ENCODE measurements at places on chromosomes 5 and 9.

DNA sequence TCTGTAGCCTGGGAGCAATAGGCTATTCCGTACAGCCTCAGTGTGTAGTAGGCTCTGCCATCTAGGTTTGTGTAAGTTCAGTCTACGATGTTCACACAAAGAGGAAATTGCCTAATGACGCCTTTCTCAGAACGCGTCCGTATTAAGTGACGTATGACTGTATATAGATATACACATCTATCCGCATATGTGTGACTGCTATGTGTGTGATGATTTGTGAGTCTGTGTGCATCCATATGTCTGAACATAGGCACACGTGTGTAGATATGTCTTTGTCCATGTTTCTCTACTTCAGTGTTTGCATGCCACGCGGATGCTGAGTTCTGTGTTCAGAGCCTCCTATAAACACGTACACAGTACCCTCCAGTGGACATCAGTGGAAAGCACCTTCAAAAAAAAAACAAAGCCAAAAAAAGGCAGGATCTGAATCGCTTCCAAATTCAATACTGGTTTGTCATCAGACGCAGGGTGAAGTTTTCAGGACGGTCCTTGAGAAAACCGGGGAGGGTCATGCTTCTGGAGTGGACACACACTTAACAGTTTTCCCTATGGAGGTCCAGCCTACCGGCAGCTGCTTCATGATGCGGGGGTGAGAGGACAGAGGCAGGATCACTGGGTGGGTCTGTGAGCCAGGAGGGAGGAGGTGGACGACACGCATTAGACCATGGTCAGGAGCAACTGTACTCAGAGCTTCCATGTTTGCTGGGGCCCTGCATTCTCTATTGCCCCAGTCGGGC is 29.5 kb upstream of the ALDH1B1 start:
- DNase-seq: no peak

- no peak for DNase-seq
Observed at GRCh38 chr5:2909035-2909434, 157.6 kb upstream of the IRX2 start.

DNA sequence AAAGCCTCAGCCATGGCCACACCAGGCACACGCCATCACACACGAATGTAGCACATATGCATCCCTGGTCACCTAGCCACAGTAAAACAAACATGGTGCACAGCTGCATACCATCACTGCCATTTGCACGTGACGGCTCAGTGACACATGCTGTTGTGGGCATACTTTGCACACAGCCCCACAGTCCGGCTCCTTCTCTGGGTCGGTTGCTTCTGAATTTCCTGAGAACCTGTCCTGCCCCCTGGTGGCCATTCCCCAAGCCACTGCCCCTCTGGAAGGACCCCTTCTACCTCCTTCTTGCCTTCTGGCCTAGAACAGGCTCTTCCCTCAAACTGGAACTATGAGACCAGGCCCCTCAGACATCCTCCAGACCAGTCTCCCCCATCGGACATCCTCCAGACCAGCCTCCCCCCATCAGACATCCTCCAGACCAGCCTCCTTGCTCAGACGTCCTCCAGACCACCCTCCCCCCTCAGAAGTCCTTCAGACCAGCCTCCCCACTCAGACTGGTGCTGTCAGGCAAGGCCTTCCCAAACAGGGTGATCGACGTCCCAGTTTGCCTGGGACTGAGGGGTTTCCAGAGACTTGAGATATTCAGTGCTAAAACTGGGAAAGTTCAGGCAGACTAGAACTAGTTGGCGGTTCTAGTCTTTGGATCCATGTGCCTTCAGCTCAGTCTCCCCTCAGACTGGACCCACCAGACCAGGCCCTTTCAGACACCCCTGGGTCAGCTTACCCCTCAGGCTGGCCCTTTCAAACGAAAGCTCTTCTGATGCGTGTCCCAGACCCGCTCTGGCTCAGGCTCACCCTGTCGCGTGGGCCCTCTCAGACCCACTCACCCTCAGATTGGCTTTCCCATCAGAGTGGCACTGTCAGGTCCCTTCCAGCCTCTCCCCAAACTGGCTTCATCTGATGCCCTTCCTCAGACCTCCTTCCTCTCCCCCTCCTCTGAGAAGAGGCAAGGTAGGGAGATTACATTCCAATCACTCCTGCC is 24.3 kb upstream of the ENHO start:
- no peak for DNase-seq

GRCh38 chr9:131239161-131239975 is 36.9 kb downstream of the FAM78A start:
- DNase-seq: no peak

- no peak for DNase-seq
Observed at GRCh38 chr5:16542236-16542635, 74.6 kb downstream of the RETREG1 start.

GRCh38 chr9:130689937-130690700 is 3.5 kb upstream of the EXOSC2 start:
- DNase-seq: no peak

GRCh38 chr9:93661591-93661990 is 85.2 kb downstream of the PHF2 start:
- DNase-seq: no peak

- DNase-seq: no peak
Observed at GRCh38 chr9:79353856-79354520, 217.8 kb upstream of the TLE4 start.

- DNase-seq: no peak
Observed at GRCh38 chr5:119161430-119161829, 90.5 kb downstream of the DMXL1 start.

GRCh38 chr5:96187309-96188027 is 225.8 kb upstream of the ELL2 start:
- DNase-seq: no peak

- no peak for DNase-seq
Observed at GRCh38 chr5:72692651-72693442, 123.6 kb upstream of the TNPO1 start.

DNA sequence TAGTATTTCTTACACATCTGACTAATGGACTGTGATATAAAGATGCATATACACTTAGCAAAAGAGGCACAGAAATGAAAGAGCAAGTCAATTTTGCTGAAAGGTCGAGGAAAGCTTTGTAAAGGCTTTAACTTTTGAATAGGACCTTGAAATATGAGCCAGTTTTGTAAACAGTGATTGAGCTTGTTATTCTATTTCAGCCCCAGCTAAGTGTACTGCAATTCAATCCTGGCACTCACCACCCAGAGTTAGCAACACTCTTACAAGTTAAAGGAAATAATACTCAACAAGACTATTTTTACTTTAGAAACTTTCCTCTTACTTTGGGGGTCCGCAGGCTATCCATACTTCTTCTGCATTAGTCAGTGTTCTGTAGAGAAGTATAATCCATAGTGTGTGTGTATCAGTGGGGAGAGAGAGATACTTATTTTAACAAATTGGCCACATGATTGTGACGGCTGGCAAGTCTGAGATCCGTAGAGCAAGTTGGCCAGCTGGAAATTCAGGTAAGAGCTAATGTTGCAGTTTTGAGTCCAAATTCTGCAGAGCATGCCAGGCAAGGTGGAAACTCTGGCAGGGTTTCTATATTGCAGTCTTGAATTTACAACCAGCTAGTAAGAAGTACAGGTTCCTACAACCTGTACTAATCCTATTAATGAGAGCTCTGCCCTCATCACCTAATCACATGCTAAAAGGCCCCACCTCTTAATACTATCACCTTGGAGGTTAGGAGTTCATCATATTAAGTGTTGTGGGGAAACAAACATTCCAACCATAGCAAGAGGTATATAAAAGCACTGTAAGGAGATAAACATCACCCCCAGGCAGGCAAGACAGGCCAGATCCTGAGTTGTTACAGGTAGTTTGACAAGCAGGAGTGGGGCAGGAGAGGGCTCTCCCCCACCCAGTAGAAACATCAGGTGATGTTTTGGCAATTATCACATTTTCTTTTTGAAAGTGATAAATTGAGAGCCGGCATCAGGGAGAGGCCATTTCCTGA is 33.6 kb downstream of the IL7R start:
- no peak for DNase-seq

GRCh38 chr5:124706051-124706450 is 40.4 kb downstream of the ZNF608 start:
- DNase-seq: no peak

- peak; percentile 61 for DNase-seq
Observed at GRCh38 chr9:113056191-113057106, at the start of gene ZFP37. TSS of gene ZFP37 (minus strand) at chr9:113056724. CDS start at chr9:113056688, 36 bp downstream.

DNA sequence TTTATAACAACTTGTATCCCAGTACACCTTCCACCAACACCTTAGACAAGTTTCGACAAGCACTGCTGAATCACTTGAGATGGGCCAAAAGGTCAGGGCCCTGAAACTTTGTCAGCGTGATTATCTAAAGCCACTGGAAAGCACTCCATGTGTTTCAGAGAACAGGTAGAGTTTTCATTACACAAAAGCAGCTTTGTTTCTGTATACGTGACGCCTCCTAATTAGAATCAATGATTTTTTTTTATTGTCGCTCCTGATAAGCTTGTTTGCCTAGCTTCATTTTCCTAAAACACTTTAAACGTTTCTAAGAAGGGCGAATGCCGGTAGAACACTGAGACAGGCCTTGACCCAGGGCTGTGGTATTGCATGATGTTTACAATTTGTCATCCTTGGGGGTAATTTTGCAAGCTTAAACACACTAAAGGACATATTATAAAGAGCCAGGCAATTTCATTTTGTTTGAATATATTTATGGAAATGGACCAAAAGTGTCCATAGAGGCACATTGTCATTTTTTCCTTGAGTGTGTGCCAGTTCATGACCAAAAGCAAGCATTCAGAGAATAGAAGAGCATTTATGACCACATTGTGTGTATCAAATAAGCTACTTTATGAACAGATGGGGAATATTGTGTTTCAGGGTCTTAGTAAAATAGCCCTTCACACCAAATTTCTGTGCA is 193.6 kb downstream of the GLIS3 start:
- DNase-seq: no peak

DNA sequence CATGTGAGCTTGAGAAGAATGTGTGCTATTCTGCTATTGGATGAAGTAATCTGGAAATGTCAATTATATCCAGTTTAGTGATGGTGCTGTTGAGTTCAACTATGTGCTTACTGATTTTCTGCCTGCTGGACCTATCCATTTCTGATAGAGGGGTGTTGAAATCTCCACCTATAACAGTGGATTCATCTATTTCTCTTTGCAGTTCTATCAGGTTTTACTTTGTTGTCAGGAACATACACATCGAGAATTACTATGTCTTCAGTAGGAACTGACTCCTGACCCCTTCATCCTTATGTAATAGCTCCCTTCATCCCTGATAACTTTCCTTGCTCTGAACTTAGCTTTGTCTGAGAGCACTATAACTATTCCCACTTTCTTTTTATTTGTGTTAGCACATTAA is 16.7 kb upstream of the CDC14B start:
- DNase-seq: no peak

DNA sequence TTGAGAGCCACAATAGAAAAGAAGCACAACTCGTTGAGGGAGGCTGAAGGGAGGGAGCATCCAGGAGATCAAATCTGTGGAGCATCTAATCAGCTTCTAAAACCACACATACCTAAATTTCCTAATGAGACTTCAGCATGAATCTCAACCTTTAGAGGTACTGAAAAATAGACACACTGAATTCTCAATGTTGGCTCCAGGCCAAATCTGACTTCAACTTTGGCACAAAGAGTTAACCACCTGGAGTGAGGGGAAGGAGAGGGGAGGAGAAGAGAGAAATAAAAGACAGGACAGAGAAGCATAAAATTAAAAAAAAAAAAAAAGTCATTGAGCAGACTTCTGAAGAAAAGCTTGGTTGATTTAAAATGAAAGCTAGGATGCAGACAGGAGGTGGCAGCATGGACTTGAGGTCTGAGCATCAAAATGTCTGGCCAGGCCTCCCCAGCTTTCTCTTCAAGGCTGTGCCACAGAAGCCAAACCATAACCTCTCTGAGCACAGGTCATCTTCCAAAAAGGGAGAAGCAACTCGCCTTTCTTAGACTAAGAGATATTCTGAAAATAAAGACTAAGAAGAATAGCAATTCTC is 205.6 kb downstream of the DENND1A start:
- DNase-seq: no peak

- no peak for DNase-seq
Observed at GRCh38 chr5:125484742-125485641, 738.6 kb upstream of the ZNF608 start.
